ENCODE measurements at places on chromosomes 3 and 15. TPM values are rescaled to one million over a fixed set of nuclear protein-coding genes. Genes with fewer than 3 reads are reported as not detected.

DNA sequence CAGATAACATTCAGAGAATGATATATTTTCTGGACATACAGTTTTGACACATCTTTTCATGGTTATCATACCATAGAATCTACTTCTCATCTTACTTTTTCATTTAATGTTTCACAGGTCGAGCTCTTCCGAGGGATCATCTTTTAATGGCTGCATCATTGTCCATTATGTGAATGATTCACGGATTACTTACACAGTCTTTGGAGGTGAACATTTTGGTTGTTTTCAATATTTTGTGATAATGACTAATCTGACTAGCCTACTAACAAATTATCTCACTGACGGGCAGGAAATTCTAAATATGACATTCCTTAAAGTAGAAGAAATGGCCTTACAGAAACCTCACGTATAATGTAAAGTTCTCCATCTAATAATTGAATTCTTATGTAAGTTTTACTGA, 209.1 kb upstream of the STRIT1 start:
- DNase-seq = no peak

DNA sequence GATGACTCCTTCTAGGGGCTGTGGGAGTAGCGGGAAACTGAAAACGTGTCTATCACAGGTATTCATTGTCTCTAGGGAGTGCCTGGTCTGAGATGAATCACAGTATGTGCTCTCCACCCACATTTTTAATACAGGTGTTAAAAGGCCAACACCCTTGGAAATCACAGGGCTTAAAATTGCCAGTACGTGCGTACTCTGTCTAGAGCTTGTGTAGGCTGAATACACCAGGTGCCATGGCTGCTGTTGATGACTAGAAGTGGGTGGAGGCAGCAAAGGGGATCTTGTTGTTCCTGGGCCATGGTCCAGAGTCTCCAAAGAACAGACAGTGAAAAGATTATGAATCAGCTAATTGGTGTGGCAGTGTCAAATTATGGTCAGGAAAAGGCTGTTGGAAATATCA, 35.1 kb upstream of the P3H2 start:
- DNase-seq = peak; percentile 99

DNA sequence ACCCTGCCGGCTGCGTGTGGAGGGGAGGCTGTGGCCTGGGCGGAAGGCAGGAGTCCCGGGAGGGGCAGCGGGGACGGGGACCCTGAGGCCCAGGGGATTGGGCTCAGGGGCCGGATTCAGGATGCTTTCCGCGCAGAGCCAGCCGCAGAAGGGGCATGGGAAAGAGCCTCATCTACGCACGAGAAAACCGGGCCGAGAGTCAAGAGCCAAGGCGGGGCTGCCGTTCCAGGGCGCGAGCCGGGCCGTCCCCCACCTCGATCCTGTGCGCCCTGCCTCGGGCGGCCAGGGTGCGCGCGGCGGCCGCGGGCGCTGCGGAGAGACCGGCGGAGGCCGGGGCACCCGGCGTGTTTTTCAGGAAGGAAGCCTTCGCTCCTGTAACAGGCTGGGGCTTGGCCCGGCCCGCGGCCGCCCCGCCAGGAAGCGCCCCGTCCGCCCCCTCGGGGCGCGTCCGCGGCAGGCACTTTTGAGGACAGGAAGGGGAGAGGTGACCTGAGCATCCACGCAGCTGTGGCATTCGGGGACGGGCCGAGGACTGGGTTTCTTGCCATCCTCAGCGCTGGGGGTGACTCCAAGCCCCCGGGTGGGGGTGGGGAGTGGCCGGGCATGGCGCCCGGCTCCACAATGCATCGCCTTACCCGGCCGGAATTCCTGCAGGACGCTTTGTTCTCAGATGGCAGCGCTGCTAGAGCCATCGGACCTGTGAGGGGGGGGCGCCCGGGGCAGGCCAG, 62.3 kb upstream of the GATA2 start:
- DNase-seq = no peak

DNA sequence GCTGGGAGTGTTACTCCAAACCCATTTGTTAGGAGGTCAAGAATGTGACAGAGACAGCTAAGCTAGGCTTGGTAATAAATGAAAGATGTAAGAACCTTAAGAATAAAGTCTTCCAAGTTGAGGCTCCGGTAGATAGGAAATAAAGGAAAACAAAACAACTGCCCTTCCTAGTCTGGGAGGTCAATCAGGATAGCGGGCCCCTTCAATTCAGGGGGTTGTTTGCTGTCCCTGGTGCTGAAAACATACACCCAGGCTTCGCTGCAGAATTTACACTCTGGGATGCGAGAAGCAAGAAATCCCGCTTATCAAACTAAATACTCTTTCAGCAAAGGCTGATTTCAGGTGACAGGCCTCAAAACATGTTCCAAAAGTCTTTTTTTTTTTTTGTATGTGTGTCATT, 393.4 kb downstream of the NTRK3 start:
- no peak for DNase-seq

DNA sequence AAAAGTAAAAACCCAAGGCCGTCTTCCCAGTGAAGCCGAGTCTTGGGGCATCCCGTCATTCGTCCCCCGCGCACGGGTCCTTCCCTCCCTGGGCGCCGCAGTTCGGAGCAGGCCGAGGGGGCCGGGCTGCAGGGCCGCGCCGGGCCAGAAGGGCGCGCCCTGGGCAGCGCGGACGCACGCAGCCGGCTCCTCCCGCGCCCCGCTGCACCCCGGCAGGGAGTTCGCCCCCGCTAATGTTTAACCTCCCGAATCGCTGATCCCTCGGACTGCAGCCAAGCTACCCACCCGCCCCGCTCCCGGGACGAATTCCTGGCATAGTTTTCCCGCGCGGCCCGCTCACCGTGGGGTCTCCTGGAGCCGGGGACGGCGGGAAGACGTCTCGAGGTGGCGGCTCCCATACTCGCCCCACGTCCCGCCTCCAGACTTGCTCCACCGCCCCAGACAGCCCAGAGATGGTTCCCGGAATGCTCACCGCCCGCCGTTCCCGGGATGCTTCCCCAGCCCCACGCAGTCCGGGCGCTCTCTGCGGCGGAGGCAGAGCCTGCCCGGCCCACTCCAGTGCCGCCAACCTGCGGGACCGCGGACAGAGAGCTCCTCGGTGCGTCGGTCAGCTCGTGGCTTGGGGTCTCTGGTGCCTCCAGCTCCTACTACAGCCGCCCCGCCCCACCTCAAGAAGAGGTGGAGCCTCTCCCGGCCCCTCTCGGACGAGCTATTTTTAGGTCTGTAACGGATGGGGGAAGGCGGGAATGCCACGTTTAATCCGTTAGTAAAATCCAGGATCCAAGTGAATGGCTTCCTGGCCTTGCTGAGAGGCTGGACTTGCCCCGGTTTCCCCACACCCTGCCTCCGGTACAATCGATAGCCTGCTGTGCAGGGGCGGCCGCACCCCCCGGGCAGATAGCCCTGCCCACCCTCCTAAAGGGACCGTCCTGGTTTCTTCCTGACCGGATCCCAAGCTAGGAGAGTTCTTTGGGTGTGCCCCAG, at the start of gene DZIP1L:
DZIP1L (minus strand) TSS at position 621 of the 984 bp plus-strand sequence. CDS start 11,637 bp downstream, outside the sequence.
- peak; percentile 64 for DNase-seq

GRCh38 chr3:11238060-11238459, 34.1 kb upstream of the ATG7 start:
- peak; percentile 81 for DNase-seq

DNA sequence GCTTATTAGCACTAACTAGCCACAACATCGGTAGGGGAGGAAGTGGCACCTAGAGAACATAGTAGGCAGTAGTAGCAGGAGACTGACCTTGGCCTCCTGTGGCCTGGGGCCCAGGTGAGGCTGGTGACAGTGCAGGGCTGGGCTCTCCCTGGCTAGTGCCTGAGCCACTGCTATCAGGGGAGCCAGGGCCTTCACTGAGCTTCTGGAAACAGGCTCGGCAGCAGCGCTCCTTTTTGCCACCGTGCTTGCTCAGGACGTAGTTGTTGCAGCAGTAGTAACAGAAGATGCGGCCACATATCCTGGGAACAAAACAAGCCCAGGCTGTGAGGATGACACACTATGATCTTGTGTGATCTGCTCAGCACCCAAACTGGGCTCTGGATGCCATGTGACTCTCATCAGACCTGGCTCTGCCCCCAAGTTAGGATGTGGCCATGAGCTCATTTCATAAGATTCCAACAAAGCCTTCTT, 15.1 kb downstream of the CXCR6 start:
- DNase-seq = peak; percentile 46

DNA sequence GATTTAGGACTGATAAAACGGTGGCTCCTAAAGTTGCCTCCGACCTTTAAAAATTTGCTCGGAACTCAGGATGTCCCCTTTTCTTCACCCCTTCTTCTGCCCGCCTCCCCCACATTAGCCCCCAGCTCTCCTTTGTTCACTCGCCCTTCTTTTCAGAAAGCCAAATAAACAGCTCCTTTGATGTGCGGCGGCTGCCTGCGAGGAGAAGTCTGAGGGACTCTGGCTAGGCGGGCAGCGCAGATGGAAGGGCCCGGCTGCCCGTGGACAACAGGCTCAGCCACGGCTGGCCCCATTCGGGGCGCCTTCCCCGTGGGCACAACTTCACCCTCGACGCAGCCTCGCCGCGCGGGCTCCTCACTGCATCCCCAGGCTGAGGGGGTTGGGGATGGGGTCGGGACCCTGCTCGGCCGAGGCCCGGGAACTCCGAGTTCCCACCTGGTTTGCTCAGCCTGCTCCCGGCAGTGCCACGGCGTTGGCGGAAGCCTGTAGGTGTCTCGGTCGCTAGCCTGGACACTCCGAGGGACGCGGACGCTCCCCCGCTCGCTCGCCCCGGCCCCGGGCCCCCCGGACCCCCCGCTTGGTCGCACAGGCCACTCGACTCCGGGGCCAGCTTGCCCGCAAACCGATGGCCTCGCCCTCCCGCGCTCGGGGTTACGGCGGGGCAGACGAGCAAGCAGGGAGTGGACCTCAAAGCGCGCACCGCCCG, 897 bp upstream of the TLE3 start:
- peak; percentile 32 for DNase-seq

- DNase-seq = no peak
Observed at GRCh38 chr15:94135486-94136147, 95.7 kb upstream of the MCTP2 start.

DNA sequence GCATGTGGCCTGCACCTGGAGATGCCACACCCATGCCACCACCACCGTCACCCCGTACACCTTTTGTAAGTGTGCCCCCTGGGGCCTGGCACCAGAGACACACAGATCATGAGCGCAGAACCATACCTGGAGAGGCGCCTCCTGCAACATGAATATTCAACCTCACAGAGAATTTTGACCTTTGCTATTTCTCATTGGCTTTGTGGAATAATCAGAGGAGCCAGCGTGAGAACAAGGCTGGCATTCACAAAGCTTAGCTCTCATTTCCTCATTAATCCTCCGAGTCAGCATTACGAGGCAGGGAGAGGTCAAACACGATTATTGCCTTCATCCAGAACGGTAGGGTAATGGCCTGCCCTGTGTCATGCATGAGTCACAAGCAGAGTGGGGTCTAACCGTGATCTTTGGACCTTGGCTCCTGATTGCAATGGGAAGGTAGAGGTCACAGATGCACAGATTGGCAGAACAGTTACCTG, 73.0 kb upstream of the POMGNT2 start:
- peak; percentile 75 for DNase-seq

DNA sequence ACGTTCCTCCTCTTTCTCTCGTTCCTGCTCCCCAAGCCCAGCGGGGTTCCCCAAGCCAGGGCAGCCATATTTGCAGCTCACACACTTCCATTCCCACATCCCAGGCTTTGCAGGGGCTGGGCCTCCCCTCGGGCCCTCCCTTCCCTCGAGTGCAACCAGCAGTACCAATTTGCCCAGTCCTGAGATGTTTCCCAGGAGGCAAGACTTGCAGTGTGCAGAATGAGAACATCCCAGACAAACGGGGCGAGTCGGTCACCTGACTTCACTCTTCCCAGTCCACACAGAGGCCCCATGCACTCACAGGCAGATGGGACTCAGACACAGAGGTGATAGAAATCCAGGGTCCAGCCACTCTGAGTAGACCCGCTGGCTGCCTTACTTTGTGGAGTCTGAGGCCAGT, 56.2 kb upstream of the SLC6A6 start:
- DNase-seq = no peak

DNA sequence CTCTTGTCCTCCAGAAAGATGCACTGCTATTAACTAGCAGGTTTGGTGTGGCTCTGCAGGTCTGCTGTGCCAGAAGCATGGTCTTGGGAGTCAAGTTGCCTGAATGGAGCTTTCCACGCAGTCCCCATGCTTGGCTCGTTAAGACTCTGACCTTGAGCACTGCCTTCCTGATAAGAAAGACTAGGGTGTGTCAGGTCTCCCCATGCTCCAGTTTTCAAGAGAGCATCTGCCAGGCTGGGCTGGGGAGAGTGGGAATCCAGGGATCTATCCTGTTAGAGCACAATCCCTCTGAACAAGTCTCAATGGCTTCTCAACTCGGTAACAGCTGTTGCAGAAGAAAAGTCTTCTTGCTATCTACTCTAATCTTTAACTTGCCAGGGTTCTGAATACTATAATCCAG, 98.2 kb downstream of the TJP1 start:
- DNase-seq = no peak

GRCh38 chr3:42070524-42070923, 20.6 kb upstream of the TRAK1 start:
- DNase-seq = peak; percentile 22

GRCh38 chr3:49498239-49498638, 28.2 kb downstream of the DAG1 start:
- no peak for DNase-seq

DNA sequence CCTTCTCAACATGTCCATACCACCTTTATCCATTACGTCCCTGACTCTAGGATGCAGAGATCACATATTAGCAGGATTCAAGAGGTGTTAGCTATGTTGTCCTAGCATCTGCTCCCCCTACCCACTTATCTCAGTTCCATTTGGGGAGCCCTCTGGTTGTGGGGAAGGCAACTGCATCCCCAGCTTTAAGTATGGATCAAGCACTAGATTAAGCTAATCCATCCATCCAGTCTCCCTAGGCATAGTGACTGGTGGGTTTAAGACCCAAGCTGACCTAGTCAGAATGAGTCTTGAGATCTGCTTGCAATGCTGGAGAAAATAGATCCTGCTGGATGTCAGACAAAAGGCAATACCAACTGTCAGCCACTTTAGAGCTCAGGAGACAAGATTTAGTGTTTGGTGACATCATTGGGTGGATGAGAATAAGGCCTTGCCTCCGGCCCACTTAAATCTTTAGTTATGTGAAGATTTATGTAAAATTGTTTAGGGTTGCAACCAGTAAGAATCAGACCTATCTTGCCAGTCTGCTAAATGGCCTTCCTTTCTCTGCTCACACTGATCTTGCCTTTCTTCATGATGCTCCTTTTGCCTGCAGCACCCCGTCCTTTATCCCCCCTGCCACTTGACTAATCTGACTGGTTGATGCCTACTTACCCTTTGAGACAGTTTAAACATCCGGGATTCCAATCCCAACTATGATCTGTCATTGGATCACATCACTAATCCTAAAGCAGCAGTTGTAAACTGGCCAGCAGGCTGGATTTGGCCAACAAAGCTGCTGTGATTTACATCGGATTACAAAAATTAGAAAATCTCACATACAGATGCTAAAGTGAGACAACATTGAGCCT, 2.1 kb upstream of the ISY1 start:
- DNase-seq = no peak

GRCh38 chr15:86488046-86488445, 408.4 kb downstream of the AGBL1 start:
- no peak for DNase-seq

CYP1A1 gene
- 2.2 TPM for polyA plus RNA-seq

MYZAP gene
- polyA plus RNA-seq = 1.0 TPM

TRPM1 gene
- polyA plus RNA-seq = not detected

SRP14 gene
- 231 TPM for polyA plus RNA-seq

RBP2 gene
- not detected for polyA plus RNA-seq

CFAP100 gene
- not detected for polyA plus RNA-seq

LIPH gene
- polyA plus RNA-seq = 0.18 TPM

CNTN4 gene
- polyA plus RNA-seq = not detected

LSMEM2 gene
- 0.05 TPM for polyA plus RNA-seq

Measured in mammary epithelial cell (primary cell).